ENCODE measurements at places on chromosomes 7 and 10.

DNA sequence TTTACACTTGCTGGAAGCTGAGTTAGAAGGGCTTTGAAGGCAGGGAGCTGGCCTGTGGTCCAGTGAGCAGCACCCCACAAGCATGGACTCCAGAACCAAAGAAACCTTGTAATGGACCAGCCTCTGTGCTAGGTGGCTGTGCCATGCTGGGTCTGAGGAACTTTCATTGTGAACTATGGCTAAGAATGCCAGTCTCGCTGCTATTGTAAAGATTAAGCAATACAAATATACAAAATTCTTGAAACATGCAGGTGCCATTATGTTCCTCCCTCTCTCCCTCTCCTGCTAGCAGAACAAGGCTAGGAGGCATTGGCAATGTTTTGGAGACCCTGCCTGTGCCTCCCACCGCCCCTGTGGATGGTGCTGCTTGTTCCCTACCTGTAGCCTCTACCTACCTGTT is 105.0 kb downstream of the PKD1L1 start:
- DNase-seq = no peak

- no peak for DNase-seq
These were observed 19.3 kb downstream of the OR6B1 start for GRCh38 chr7:144019457-144019856.

DNA sequence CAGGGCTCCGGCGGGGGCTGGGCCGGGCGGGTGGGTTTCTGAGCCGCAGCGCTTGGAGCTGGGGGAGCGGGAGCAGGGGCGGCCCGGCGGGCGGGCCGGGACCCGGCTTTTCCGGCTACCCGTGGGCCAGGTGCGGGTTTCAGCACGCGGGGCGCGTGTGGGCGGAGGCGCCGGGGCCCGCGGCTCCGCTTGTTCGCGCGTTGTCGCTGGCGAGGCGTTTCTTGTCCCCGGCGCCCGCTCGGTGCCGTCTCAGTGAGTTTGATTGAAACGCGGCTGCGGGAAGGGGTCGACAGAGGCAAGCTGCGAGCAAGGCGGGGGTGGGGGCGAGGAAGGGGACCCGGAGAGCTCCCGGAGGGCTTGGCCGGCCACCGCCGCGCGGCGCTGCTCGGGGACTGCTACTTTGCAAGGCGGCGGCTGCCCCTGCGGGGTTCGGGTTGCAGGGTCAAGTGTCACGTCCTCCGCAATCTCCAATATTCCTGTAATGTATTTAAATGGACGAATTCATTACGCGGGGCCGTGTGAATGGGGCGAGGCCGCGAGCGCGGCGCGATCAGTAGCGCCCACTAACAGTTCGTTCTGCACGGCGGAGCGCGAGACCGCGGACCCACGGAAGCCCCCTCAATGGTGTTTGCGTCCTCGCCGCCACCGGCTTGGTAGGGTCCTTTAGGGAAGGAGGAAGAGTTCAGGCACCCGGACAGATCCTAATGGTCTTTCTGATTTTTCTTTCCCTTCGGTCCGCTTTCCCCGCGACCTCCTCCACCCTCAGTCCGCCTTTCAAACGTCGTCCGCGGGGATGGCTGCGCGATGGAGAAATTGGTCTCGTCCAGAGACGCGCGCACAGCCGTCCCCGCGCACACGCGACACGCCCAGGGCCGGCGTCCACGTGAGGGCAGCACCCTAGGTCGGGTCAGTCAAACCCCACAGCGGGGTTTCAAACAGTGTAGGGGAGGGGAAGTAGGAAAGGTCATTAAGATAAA is 76.9 kb downstream of the INSIG1 start:
- DNase-seq = peak; percentile 49

DNA sequence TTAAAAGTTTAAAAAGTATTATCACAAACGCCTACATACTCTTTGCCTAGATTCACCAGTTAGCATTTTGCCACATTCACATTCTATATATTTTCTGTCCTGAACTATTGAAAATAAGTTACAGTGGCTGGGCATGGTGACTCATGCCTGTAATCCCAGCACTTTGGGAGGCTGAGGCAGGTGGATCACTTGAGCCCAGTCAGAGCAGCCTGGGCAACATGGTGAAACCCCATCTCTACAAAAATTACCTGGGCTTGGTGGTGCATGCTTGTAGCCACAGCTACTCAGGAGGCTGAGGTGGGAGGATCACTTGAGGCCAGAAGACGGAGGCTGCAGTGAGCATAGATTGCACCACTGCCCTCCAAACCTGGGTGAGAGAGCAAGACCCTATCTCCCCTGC is 5.3 kb downstream of the ARPC1A start:
- no peak for DNase-seq

DNA sequence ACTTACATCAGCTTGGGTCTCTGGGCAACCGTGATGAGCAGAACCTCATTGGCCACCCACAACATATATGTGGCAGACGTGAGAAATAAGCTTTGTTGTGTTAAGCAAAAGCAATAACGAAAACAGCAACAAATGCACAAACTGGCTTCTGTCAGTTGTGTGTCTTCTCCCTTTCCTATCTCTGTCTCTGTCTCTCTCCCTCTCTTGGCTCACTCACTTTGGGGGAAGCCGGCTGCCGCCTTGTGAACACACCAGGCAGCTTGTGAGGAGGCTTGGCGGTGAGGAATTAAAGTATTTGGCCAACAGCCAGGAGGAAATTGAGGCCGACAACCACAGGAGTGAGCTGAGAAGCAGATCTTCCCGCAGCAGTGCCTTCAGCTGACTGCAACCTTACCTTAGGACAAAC is 21.9 kb upstream of the CDCA7L start:
- no peak for DNase-seq

DNA sequence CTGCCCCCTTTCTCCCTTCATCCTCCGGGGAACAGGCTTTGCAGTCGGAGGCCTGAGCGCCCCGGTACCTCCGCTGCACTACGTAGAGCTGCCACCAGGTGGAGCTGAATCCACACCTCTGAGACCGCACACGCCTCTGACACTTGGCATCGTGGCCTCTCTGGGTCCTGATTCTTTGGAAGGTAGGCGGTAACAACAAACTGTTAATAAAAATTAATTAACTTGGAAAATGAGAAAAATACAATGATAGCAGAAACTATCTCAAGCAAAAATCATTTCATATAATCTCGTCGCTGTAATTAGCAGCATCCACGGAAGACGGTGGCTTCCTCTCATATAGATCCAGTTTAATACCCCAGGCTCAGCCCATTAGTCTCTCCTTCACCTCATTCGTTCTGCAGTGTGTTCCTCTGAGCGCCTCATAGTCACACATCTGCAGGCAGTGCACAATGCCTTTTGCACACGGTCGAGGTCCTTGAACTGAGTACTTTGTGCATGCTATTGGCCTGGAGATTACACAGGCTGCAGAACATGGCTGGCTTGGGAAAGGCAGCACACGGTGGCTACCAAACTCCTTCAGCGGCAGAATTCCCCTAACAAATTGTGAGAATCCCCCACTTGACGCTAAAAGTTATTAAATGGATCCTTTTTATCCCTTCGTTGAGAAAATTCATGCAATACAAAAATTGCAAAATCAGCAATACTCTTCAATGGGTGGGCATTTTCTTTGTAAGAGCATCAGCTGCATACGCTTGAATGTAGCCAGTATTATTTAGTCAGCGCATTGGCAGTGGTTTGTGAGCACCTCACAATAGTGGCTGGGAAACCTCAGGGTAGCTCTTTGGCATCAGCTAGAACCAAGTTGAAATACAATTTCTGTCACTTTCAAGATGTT is 18.7 kb downstream of the OR9A2 start:
- peak; percentile 88 for DNase-seq

- DNase-seq = peak; percentile 45
These were observed 156.8 kb downstream of the FRMD4A start for GRCh38 chr10:14173706-14174594.

DNA sequence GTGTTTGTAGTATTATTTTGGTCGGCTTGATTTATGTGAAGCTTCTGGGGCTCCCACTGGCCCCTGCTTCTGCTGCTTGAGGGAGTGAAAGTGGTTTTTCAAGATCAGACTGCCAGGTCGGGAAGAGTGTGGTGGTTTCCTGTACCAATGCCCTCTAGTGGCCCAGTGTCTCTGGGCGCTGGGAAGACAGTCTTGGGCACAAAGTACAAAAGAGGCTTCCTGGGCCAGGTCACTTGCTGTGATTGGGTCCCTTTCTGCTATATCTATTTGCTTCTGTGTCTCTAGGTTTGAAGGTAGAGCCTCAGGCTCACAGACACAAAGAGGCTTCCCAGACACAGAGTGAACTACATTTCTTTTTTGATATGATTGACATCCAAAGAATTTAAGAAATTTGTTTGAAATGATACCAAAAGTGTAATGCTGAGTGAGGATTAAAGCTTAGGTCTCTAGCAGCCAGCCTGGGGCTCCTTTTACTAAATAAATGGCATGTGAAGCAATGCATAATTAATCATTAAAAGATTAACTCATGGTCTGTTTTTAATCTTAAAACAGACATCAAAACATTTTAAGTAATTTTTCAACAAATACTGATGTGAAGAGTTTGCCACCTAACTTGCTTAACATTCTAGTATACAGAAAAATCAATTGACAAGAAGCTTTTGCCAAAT is 36.3 kb downstream of the ABCB1 start:
- peak; percentile 19 for DNase-seq

GRCh38 chr10:110919349-110919931 is at the start of gene SHOC2:
SHOC2 (plus strand) TSS chr10:110919604; CDS start chr10:110964359, 44,755 bp downstream.
- peak; percentile 95 for DNase-seq

- no peak for DNase-seq
These were observed 303.0 kb downstream of the PRKG1 start for GRCh38 chr10:51377070-51377931.

DNA sequence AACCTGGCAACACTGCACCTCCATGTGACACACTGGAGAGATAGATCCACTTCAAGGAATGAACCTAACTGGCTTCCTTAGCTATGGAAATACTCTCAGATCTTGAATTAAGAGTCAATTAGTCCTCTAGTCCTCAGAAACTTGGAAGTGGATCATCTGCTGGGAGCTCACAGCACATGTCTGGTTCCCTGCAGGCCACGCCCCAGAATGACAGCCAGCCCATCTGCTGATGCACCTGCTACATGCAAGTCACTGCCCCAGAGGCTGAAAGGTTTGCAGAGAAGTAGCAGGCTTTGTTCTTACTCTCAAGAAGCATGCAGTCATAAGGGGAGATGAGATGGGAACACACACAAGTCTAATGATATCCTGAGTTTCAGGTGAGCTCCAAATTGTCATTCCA is 275.9 kb downstream of the SKAP2 start:
- DNase-seq = no peak

DNA sequence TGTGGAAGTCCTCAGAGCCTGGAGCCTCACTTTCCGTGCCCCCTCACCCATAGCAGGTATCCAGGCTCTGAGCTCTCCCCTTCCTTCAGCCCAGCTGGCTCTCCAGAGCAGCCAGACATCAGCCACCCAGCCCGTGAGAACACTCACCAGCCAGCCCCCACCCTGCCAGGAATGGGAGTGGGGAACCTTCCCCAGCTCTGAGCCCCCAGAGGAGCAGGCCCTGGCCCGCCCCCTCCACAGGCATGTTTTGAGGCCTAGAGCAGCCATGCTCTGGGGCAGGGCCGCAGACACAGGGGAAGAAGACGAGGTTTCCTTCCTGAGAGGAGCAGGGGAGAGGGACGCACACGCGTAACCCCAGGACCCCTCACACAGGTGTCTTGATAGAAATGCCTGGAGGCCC is 70.0 kb upstream of the COL13A1 start:
- no peak for DNase-seq
